8988T (cell line): ENCODE measurements at places on chromosomes 3 and 15.

GRCh38 chr3:123085293-123085931 lies 18.6 kb downstream of the PDIA5 start:
- DNase-seq, result no peak

- no peak for DNase-seq
Observed at GRCh38 chr15:73195166-73195565, 142.9 kb downstream of the NEO1 start.

- no peak for DNase-seq
Observed at GRCh38 chr3:143242101-143242500, 122.5 kb downstream of the CHST2 start.

- no peak for DNase-seq
Observed at GRCh38 chr15:53811530-53811929, 52.1 kb upstream of the WDR72 start.

DNA sequence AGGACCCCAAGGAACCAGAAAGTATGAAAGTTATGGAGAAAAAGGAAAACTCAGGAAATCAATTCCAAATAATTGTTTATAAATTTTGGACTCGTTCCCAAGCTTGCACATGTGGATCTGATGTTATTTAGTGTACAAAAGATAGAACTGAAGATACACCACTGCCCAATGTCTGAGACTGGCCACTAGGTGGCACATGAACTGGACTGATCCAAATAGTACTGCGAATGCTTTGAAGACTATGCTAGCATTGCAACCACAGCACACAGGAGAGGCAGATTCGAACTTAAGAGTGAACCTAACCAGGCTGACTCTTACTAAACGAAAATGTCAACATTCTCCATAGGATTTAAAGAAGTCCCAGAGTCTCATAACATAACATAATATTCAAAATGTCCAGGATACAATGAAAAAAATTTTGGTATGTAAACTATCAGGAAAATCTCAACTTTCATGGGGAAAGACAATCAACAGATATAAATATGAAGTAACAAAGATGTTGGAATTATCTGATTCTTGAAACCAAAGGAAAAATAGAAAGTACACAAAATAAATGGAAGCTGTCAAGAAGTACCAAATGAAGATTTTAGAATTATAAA lies 596.7 kb downstream of the FGF12 start:
- DNase-seq, result no peak

DNA sequence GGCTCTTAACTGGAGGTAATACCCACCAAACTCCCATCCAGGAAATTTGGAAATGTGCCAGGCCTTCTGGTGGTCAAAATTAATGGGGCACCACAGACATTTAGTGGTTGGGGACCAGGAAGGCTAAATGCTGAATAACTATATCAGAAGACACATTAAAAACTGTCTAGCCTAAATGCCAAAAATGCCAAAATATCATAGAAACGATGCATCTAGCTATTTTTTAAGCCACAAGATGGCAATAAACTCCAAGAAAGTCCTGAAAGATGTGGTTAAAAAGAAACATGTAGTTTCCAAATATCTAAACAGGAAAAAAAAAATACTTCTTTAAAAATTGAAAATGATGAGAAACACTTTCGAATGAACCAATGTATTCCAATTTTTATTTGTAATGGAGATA lies 19.9 kb downstream of the CCDC14 start:
- DNase-seq, result no peak
